Stimulated activated naive CD8-positive, alpha-beta T cell treated with anti-CD3 and anti-CD28 coated beads, Interleukin-15, amount 100 ng/mL, for 72 hours (primary cell): ENCODE measurements at places on chromosomes 16 and 17.
A peak's percentile ranks its signal among the peaks of the same experiment; 100 is the strongest.

- DNase-seq = no peak
Measured at GRCh38 chr17:63514974-63515373, 8.2 kb upstream of the KCNH6 start.

DNA sequence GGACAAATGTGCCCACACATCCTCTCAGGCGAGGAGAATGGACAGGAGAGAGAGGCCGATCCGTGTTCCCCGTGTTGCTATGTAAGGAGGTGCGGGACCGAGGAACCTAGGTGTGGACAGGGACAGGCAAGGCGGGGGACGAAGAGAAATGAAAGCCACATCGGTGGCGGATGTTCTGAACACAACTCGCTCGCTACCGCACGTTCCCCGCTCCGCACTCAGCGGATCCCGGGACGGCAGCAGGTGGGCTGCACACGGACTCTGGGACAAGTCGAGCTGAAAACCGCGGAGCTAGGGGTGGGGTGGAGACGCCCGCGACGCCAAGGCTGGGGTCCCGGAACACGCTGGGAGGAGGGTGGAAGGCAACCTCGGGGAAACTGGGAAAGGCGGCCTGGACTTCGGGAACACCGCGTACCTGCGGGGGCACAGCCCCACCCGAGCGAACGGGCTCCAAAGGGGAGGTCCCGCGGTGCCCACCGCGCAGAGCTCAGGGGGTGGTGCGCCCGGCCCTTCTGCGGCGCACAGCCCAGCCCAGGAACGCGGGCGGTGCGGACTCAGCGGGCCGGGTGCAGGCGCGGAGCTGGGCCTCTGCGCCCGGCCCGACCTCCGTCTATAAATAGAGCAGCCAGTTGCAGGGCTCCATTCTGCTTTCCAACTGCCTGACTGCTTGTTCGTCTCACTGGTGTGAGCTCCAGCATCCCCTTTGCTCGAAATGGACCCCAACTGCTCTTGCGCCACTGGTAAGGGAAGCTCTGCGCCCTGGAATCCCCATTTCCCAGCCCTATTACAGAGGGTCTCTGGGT, at the start of gene MT1E:
TSS of gene MT1E (plus strand) at position 642 of the 803 bp plus-strand sequence. CDS start at position 713, 71 bp downstream.
- DNase-seq = peak; percentile 62

- DNase-seq = no peak
Measured at GRCh38 chr16:4239020-4239419, 2.9 kb downstream of the SRL start.

- no peak for DNase-seq
Measured at GRCh38 chr17:1073241-1073962, 76.5 kb downstream of the TIMM22 start.

- no peak for DNase-seq
Measured at GRCh38 chr17:81863123-81863675, 2.9 kb upstream of the P4HB start.
